Fibroblast of lung (primary cell): ENCODE measurements at places on chromosomes 6 and 20.

DNA sequence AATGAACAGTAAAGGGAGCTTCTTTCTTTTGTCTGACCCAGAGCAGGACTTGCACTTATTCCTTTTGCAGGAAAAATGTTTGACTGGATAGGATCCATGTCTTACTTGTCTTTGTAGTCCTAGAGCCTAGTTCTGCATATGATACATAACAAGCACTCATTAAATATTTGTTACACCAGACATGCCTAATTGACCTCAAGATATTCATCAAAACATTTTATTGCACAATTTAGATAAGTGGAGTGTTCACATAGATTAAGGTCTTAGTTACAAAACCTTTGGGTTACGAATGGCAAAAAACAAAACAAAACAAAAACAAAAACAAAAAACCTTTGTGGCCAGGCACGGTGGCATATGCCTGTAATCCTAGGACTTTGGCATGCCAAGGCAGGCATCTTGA lies 735.8 kb upstream of the NRSN1 start:
- no peak for DNase-seq

DNA sequence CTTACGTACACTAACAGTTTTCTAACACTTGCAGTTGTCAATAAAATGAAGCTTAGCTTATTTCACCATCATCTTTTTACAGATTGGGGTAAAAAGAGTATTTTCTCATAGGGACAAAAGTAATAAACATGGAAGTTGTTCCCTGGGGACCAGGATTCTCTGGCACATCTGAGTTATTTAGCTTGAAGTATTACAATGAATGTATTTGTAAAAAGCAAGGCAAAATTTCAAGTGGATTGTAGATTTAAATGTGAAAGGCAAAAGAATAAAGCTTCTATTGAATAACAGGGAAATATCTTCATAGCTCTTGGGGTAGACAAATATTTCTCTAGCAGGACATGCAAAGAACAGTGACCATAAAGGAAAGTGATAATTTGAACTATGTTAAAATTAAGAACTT lies 260.0 kb upstream of the ECI2 start:
- DNase-seq = no peak

DNA sequence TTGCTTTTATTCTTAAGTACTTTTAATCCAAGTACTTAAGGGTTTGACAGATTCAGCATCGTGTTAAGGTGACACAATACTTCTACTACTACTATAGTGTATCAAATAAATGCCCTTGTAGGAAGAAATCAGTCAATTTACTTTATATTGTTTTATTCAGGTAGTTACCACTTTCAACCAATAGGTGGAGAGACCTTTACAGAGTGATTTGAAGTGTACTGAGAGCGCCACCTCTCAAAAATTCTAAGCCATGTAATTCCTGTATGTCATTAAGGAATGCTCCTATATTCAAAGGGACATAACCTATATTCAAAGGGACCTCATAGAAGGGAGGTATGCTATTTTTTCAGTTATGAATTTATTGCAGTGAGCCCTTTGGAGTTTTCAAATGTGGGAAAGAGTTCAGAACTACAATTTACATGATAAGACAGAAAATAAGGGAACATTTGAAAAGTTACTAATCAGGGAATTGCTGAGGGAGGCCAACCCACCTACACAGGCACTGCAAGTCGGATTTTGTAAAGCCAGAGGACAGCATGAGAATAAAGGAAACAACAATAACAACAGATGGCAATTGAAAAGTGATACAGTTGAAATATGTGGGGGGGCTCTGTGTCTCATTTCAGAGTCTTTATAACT lies 955.6 kb downstream of the TBC1D32 start:
- DNase-seq = peak; percentile 22

DNA sequence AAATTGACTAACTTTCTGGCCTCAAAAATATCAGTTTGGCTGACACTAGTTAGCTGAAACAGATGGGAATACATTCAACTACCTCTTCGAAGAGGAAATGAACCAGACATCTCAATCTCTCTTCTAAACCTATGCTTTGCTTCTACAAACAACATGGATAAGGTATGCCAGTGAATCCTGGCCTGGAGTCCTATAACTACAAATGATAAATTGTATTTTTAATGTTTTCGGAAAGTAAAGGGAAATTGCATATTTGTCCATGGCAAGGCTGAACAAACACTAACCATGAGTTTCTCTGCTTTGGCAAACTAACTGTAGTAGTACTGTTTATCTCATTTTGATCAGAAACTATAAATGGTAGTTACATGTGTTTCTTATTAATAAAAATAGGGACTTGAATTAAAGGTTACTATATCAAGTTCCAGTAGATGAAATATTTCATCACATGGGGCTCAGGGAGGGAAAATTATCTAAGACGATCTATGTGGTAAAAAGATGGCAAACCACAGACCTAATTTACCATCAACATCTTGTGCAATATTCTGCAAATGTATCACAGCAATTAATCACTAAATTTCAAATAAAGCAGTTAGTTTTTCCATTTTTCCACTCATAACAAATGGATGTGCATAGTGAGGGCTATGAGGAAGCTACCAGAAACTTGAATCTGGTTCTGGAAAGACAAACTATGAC lies 76.8 kb downstream of the COL12A1 start:
- DNase-seq = peak; percentile 78
